ENCODE measurements at places on chromosomes 13 and 19.

DNA sequence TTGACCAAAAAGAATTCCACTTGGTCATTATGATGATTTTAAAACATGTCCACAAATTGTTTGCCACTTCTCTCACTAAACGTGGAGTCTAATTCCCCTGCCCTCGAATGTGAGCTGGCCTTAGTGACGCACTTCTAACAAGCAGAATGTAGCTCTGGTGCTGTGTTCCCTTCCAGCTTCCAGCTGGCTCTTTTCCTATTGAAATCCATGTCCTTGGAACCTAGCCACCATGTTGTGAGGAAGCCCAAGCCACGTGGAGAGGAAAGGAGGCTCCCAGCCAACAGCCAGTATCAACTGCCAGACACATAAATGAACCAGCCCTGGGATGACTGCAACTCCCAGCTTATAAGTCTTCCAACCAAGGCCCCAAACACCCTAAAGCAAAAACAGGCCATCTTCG is 23.6 kb upstream of the CEBPA start:
- no peak for DNase-seq

GRCh38 chr13:97133955-97134354 is 88.2 kb upstream of the MBNL2 start:
- no peak for DNase-seq

DNA sequence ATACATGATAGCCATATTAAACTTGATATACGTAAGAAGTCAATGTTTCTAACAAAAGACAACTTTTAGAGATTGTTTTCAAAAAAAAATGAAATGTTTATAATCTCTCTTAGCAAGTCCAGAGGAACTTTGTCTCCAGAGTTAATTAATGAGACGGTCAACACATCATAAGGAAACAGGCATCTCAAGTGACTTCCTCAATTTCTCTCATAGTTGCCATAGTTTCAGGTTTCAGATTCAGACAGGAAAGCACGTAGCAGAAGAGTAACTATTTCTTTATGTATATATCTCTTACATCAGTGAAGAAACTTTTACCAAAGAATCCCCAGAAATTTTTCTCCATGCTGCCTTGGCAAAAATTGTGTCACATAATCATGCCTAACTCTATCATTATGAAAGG is 159.6 kb upstream of the ATXN8OS start:
- DNase-seq = no peak

- no peak for DNase-seq
Observed at GRCh38 chr19:54707962-54708361, 16.3 kb upstream of the KIR3DL3 start.

DNA sequence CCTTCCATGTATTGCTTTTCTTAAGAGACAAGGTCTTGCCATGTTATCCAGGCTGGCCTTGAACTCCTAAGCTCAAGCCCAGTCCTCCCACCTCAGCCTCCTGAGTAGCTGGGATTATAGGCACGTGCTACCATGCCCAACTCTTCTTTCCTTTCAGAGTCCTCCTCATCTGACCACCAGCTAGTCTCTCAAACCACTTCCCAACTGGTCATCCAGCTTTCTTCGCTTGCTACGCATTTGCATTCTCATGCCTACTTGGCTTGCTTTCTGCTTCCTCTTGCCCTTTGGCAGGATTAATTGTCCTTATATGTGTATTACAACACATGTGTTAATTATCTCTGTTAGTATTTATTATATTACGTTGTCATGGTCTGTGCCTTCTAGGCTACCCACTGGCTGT is 6.3 kb downstream of the GPR18 start:
- DNase-seq = no peak

GRCh38 chr19:50739914-50740426 is 16.8 kb downstream of the CLEC11A start:
- no peak for DNase-seq

GRCh38 chr19:13129384-13129783 is 11.3 kb downstream of the NACC1 start:
- DNase-seq = no peak

GRCh38 chr13:28485996-28486543 is 8.9 kb downstream of the FLT1 start:
- DNase-seq = no peak

GRCh38 chr13:94280349-94280748 is 199.1 kb downstream of the DCT start:
- DNase-seq = no peak

- no peak for DNase-seq
Observed at GRCh38 chr13:29676941-29677452, 81.5 kb upstream of the SLC7A1 start.

GRCh38 chr13:44573790-44574465 is 2.2 kb downstream of the TSC22D1 start:
- DNase-seq = no peak

- DNase-seq = peak; percentile 19
Observed at GRCh38 chr13:110625771-110626321, 10.5 kb downstream of the NAXD start.

GRCh38 chr13:113981194-113981605 is 7.3 kb upstream of the C13orf46 start:
- DNase-seq = peak; percentile 98

GRCh38 chr13:83515268-83516015 is 366.8 kb downstream of the SLITRK1 start:
- DNase-seq = no peak

GRCh38 chr19:2487842-2488241 is 11.9 kb downstream of the GADD45B start:
- DNase-seq = no peak

DNA sequence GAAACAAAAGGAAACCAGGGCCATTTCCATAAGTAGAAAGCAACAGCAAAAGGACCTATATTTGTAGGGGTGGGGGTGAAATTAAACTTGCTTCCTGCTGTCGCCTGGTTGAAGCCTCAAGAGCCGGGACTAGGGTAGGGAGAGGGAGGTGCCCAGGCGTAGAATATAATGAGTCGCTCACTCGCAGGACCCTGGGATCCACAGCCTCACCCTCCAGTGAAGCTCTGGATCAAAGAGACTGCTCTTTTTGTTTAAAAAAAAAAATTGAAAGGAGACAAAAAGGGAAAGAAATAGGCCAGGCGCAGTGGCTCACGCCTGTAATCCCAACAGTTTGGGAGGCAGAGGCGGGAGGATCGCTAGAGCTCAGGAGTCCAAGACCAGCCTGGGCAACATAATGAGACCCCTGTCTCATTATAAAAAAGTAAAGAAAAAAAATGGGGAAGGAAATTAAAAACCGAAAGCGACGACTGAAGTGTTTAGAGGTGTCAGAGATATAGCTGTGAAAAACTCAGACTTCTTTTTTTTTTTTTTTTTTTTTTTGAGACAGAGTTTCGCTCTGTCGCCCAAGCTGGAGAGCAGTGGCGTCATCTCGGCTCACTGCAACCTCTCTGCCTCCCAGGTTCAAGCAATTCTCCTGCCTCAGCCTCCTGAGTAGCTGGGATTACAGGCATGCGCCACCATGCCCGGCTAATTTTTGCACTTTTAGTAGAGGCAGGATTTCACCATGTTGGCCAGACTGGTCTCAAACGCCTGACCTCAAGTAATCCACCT is 10.9 kb upstream of the ADGRE5 start:
- DNase-seq = no peak

GRCh38 chr13:51614350-51614786 is 30.1 kb downstream of the WDFY2 start:
- DNase-seq = peak; percentile 46

DNA sequence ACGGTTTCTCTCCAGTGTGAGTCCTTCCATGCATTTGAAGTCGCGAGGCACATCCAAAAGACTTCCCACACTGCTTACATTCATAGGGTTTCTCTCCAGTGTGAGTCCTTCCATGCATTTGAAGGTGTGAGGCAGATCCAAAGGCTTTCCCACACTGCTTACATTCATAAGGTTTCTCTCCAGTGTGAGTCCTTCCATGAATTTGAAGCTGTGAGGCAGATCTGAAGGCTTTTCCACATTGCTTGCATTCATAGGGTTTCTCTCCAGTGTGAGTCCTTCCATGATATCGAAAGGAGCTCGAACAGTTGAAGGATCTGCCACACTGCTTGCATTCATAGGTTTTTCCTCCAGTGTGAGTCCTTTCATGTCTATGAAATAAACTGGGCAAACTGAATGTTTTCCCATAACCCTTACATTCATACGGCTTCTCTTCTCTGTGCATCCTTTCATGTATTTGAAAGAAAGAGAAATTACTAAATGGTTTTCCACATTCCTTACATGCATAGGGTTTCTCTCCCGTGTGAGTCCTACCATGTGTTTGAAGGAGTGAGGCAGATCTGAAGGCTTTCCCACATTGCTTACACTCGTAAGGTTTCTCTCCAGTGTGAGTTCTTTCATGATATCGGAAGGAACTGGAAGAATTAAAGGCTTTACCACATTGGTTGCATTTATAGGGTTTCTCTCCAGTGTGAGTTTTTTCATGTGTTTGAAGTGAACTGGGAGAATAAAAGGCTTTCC is 20.3 kb downstream of the ZNF433 start:
- no peak for DNase-seq

- DNase-seq = no peak
Observed at GRCh38 chr13:46197299-46198048, 14.3 kb upstream of the LRRC63 start.

DNA sequence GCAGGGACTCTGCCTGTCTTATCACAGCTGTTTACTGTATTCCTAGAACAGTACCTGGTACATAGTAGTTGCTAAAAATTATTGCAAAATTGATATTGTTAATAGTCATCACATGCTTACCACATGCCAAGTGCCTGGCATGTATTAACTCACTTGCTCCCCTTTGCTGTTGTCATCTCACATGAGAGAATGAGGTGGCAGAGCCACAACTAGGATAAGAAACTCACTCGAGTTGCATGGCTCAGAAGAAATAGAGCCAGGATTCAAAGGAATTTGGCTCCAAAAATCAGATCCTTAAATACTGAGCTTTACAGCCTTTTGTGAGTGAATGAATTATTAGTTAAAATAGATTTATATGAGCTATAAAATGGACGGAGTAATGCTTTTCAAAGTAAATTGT is 42.6 kb downstream of the B3GLCT start:
- no peak for DNase-seq

DNA sequence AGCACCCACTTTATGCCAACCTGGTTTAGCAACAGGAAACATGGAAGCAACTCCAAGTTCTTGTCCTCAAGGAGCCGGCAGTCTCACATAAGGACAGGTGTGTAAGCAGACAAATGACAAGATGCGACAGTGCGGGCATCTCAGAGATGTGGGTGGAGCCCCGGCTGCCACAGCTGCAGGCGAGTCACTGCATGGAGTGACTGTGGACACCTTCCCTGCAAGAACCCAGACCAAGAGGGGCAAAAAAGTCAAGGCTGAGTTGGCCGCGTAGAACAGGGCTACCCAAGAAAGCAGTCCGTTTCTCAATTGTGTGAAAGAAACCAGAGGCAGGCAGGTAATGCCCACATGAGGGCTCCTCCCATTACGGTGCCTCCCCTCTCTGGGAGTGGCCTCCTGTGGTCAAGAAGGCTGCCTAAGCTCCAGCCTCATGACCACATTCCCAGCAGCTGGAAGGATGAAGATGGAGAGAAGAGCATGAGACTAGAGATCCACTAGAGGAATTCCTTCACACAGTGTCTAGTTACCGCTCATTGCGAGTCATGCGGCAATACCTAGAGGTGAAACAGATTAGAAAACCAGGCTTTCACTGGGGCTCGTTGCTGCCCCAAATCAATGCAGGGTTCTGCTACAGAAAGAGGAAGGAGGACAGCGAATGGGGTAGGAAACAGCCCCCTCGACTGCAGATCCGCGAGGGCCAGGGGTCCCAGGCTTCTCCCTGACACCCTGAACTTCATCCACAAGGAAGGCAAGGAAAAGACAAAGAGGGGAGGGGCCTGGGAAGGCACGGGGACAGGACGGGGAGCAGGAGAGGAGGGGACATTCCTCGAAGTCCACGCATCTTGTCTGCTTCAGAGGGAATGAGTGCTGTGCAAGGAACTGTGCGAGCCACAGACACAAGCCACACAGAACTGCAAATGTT is 80.2 kb downstream of the SPACA7 start:
- DNase-seq = no peak
